PC-9 (cell line): ENCODE measurements at places on chromosomes 3 and 15. TPM values are rescaled to one million over a fixed set of nuclear protein-coding genes. Genes with fewer than 3 reads are reported as not detected.

The CPEB1 gene
- total RNA-seq: not detected in 2 replicates

- no peak for DNase-seq
Observed at GRCh38 chr3:36075491-36075890, 304.8 kb upstream of the STAC start.

GRCh38 chr3:87696124-87697013, 362.4 kb downstream of the CGGBP1 start:
- DNase-seq: no peak

DNA sequence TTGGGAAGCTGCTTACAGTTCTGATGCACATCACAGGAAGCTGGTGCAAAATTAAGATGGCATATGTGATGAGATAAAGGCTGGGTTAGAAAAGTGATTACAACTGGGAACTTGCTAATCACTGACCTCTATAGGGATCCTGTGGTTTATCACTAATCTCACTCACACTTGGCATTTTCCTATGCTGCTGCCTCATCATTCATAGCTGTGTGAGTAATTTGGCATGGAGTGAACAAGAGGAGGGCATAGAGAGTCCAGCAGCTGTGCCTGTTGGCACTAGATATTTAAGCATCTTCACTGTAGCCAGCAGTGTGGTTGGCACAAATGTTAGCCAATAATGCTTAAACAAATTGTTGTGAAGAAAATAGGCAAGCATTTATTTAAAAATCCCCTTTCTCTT, 217.7 kb upstream of the CGNL1 start:
- no peak for DNase-seq

DNA sequence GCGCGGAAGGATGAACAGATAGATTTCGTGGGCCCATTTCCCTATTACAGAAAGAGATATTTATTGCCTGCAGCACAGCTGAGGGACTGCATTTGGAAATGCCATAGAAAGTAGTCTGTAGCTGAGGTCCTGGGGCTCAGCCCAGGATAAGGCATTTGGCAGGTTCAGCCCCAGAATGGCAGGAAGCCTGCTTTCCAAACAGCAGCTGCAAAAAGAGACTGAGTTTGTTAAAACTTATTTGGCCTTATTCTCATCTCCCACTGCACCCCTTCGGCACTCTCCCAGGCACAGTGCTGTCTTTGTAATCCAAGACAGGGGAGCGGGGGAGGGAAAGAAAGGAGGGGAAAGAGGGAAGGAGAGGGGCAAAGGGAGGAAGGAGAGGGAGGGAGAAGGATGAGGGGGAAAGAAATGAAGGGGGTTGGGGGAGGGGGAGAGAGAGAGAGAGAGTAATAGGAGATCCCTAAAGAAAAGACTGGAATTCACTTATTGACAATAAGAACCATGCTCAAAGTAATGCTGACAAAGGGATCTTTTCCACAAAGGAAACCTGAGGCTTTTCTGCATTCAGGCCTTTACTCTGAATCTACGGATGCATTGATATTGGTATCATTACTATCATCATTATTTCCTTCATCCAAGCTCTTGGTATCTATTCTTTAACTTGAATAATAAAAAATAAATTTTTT, 94.0 kb upstream of the LRRN1 start:
- no peak for DNase-seq

GRCh38 chr3:81261996-81262395, 499.4 kb downstream of the GBE1 start:
- no peak for DNase-seq

DNA sequence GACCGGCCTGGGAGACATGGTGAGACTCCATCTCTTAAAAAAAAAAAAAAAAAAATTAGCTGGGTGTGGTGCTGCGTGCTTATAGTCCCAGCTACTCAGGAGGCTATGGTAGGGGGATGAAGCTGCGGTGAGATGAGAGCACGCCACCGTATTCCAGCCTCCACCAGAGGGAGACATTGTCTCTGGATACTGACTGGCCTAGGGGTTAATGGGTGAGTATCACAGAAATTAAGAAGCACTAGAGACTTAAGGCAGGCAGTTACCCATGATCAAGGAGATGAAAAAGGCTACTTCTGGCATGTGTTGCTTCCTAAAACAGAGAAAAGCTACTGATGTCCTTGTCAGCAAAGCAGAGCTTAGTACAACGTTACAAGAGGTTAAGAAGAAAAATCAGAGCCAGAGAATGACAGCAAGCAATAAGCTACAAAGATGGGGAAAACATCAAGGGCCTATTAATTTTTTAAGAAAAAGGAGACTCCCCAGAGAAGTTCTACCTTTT, 8.6 kb downstream of the TFRC start:
- no peak for DNase-seq

GRCh38 chr15:73482166-73482565, 39.2 kb downstream of the REC114 start:
- no peak for DNase-seq
